ENCODE measurements at places on chromosomes 2 and 18. TPM values are rescaled to one million over a fixed set of nuclear protein-coding genes. Genes with fewer than 3 reads are reported as not detected.

DNA sequence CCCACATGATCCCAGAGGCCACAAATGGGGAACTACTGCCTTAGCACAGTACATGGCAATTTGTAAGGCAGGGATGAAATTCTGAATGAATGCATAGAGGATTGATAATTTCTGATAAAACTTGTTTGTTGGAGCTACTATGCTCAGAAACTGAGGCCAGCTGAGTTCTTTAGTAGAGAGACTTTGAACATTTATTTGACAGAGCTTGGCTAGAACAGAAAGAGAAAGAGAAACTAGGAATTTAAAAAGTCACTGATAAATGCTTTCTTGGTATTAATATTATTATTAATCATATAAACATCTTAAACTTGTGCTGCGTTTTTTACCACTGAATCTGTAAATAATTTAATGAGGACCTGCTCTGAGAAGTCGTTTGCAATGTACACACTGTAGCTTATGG, 923.7 kb upstream of the CNTNAP5 start:
- no peak for DNase-seq

DNA sequence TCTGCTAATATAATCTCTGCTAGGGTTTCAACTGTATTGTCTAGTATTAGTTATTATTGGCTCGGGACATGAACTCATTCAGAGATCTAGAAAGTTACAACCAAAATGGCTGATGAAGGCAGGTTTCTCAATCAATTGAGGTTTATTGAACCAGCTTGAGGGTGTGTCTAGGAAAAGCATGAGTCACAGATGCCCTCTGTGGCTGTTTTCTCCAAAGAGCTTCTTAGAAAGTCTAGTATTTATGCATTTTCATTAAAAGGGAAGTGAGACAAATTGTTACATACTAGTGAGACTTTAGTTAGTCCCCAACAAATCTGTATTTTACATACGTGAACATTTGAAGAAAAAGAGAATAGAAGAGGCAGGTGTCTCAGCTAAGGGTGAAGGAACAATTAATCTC, 23.0 kb upstream of the RTTN start:
- no peak for DNase-seq

DNA sequence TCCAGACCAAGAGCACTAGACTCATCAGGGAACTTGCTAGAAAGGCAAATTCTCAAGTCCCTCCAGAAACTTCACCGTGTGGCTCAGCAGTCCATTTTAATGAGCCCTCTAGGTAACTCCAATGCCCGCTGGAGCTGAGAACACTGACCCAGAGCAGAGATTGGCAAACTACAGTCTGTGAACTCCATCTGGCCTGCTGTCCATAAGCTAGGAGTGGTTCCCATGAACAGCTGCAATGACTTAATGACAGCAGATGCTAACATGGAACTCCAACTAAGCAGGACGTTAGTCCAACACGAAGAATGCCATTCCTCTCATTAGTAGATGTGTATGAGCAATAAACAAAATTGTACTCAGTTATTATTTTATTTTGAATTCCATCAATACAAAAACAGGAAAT, 371.9 kb downstream of the STK39 start:
- DNase-seq = no peak

- DNase-seq = no peak
These were observed 150.1 kb downstream of the ANTXR1 start for GRCh38 chr2:69163109-69163508.

Gene RFTN2
- total RNA-seq = not detected

DNA sequence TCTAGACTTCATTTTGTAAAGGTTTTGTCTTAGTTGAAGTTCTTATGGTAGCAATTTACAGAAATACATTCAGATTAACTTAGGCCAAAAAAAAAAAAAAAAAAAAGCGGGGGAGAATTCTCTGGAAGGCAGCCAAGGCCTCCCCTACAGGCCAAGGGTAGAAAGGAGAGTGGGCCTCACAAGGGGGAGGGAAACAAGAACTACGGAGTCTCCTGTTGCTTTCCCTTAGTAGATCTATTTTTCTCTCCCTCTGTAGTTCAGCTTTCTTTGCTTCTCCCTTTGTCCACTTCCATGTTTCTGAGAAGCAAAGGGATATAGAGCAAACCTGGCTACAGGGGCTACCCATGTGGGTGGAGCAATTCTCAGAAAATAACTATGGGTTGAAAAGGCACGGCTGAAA, 2.4 kb upstream of the STK11IP start:
- DNase-seq = no peak

Gene MOGAT1
- not detected for total RNA-seq

GRCh38 chr2:239409976-239410375, 9.2 kb upstream of the HDAC4 start:
- DNase-seq = no peak

- no peak for DNase-seq
These were observed 23.6 kb downstream of the FAM171B start for GRCh38 chr2:186717320-186718007.

GRCh38 chr2:237967463-237967951, 693 bp downstream of the UBE2F start:
- peak; percentile 34 for DNase-seq

- DNase-seq = no peak
These were observed 182.6 kb upstream of the PKDCC start for GRCh38 chr2:41865263-41865662.

- no peak for DNase-seq
These were observed 386.2 kb downstream of the PTPRM start for GRCh38 chr18:7953095-7953958.

Gene ASB18
- total RNA-seq = not detected

DNA sequence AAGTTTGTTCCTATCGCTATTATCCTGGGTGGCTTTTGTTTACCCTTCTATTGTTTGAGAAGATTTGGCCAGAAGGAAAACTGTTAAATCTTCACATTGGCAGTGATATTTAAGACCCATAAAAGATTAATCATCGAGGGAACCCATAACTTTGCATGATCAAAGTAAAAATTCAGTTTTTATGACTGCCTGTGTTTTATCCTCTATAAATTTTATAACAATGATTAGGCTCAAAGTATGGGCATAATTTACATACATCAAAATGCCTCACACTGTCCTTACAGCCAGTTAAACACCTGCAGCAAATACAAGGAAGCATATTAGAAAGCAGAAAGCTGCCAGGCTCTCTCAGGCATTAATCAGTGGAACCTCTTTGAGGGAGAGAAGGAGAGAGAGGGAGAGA, 289.1 kb downstream of the ICOS start:
- DNase-seq = no peak

DNA sequence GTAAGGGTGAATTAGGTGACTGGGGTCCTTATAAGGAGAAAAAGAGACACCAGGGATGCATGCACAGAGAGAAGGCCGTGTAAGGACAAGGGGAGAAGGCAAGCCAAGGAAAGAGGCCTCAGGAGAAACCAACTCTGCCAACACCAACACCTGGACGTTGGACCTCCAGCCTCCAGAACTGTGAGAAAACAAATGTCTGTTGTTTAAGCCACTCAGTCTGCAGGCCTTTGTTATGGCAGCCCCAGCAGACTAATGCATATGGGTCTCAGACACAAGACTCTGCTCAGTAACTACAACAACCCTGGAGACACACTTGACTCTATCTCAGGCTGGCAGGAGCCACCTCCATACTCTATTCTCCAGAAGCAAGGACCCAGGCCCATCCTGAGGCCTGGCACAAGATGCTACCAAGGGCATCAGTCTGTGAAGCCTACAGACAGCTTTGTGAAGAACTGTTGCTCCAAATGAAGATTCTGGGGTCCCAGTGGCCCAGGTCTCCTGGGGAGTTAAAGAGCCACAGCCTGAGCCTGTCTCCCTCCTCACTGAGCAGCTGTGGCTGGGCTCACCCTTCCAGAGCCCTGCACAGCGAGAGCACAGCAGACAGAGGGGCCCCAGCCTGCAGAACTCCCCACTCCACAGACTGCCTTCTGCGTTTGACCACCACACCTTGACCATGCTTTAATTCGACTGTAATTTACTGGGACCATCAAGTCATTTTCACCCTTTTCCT, 43.0 kb upstream of the SLC35G4 start:
- no peak for DNase-seq

DNA sequence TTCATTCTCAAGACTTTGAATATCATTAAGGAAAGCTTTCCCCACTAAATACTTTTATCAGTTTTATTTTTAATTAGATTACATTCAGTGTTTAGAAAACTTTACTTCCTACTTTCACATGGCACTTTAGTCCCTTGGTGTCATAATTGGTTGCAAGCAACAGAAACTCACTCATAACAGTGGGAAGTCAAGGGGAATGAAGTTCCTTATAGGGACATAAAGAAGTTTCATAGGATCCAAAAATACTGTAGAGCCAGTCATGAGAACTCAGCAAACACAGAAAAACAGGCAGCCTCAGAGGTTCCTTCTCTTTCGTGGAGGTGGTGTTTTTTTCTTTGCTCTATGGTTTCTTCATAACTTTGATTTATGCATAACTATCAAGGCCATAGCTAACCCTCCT, 809.0 kb downstream of the BCL11A start:
- DNase-seq = no peak

DNA sequence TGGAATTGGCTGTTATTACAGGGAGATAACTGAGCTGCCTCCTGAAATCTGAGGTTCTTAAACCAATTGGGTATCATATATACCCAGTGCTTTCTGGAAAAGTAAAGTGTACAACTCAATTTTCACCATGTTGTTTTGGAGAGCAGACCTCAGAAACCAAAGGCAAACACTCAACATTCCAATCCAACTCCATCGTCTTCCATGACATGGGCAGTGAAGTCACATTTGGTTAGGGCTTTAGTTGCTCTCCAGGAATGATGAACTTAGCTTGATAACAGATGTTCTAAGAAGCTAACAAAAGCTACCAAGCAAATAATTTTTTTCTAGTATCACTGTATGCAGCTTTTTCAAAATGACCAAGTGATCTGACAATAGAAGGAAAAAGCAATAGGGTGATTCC, 107.0 kb upstream of the SLC35G4 start:
- no peak for DNase-seq

Gene PAX3
- not detected for total RNA-seq

- no peak for DNase-seq
These were observed 77.3 kb upstream of the CTLA4 start for GRCh38 chr2:203790134-203790852.

DNA sequence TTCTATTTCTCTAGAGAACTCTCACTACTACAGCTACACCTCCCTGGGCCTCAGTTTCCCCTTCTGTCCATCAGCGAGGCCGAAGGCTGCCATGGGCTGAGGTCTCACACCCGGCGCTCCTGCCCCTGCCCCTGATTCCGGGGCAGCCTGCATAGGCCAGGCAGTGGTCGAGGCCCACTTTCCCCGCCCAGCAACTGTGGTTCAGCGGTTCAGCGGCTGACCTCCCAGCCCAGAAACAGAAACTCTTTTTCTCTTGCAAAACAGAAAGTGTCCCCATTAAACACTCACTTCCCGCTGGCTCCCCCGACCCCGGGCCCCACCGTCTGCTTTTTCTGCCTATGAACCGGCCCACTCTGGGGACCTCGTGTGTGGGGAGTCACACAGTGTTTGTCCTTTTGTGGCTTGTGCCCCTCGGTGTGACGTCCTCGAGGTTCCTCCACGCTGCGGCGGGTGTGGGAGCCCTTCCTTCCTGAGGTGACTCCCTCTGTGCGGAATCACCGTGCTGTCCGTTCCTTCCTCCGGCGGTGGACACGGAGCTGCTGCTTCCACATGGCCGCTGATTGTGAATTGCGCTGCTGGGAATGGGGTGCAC, 16.0 kb downstream of the PDCD1 start:
- peak; percentile 67 for DNase-seq

DNA sequence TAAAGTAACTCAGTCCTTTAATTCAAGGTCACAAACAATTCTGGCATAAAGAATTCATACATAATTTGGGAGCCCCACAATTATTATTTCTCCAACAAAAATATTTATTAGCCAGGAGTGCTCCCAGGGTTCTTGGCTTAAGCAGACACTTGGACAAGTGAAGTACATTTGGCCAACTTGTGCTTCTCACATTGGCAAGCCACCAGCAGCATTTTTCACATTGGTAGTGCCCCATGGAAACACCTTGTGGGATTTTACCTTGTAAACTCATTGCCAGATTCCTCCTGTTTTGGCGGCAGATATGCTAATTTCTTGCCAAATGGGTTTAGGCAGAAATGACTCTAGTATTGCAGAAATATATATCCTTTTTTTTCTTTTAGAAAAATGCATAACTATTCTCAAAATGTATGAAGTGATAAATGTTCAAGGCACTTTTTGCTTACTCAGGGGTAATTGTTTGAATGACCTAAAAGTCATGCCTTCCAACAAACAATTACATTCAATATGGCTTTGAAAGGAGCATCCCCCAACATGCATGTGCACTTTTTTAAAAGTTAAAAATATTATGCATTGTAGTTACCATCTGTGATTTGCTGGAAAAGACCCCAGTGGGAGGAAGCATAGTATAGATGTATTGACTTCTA, 113.5 kb downstream of the CSRNP3 start:
- no peak for DNase-seq

GRCh38 chr2:169798397-169798717, 314 bp upstream of the SSB start:
- DNase-seq = no peak

Gene SRD5A2
- not detected for total RNA-seq

DNA sequence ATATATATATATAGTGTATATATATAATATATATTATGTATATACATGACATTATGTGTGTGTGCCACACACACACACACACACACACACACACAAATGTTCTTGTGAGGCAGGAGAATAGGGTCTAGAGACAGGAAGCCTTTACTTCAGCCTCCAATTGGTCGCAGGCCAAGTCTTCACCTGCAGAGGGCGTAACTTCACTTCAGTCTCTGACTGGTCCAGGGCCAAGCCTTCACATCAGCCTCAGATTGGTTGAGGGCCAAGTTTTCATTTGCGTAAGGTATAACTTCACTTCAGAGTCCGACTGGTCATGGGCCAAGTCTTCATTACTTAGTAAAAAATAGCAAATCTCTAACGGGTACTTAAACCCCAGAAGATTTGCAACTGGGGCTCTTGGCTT, 13.2 kb upstream of the SS18 start:
- peak; percentile 46 for DNase-seq

DNA sequence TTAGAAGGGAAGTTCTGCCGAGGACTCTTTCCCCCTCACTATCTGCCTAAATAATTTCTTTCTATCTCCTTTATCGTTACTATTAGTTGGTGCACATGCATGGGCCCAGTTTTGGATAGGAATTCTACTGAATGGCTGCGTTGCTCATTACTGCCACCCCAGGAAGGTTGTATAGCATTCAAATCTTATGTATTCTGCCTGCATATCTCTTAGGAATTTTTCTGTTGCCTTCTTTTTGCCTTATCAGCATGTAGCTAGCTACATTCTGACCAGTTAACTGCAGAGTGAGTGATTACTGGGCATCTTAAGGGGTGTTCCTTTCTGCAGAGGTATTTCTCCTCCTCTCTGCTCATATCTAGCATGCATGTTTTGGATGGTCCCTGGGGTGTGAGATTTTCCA, 239.6 kb downstream of the TDRD15 start:
- DNase-seq = no peak

GRCh38 chr2:39470580-39470979, 33.5 kb upstream of the MAP4K3 start:
- no peak for DNase-seq

DNA sequence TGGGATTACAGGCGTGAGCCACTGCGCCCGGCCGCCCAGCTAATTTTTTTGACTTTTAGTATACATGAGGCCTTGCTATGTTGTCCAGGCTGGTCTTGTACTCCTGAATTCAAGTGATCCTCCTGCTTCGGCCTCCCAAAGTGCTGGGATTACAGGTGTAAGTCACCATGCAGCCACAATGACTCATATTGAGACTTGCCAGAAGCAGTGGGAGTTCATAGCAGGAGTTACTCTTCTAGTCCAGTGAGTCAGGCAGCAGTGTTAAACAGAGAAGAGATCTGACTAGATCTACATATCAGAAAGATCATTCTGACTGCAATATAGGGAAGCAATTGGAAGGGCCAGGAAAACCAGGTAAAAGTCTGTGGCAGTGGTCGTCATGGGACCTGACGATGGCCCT, 1.5 kb upstream of the FLACC1 start:
- no peak for DNase-seq

Measured in activated CD8-positive, alpha-beta T cell treated with anti-CD3 and anti-CD28 coated beads, Interleukin-2, amount 10 ng/mL, durations not matched to agents 7 days and 5 days (primary cell).